ENCODE measurements at places on chromosomes 16 and 17. TPM values are rescaled to one million over a fixed set of nuclear protein-coding genes. Genes with fewer than 3 reads are reported as not detected.
A peak's percentile ranks its signal among the peaks of the same experiment; 100 is the strongest.

DNA sequence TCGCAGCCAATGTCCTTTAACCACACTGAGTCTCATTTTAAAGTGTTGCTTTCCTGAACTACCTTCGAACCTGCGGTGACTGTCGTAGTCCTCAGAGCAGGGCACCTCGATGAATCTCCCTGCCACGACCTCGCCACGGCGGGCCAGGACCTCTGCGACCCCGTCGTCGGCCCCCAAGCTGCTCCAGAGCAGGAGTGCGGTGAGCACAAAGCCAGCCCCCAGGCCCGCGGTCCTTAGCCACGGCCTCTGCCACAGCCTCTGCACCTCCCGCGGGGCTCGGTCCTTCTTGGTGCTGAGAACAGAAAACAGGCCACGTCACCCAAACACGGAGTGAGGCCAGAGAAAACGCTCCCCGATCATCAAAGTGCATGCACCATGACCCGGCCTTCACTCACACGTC, 2.8 kb upstream of the HEXD start:
- no peak overlapping the region for H3K27ac ChIP-seq
- no peak for DNase-seq
- no peaks in the 10 kb centered on the region for H3K27me3 ChIP-seq
- no peaks in the 10 kb centered on the region for H3K4me1 ChIP-seq
- peaks cover 11% of the 10 kb centered on the region for H3K36me3 ChIP-seq

DNA sequence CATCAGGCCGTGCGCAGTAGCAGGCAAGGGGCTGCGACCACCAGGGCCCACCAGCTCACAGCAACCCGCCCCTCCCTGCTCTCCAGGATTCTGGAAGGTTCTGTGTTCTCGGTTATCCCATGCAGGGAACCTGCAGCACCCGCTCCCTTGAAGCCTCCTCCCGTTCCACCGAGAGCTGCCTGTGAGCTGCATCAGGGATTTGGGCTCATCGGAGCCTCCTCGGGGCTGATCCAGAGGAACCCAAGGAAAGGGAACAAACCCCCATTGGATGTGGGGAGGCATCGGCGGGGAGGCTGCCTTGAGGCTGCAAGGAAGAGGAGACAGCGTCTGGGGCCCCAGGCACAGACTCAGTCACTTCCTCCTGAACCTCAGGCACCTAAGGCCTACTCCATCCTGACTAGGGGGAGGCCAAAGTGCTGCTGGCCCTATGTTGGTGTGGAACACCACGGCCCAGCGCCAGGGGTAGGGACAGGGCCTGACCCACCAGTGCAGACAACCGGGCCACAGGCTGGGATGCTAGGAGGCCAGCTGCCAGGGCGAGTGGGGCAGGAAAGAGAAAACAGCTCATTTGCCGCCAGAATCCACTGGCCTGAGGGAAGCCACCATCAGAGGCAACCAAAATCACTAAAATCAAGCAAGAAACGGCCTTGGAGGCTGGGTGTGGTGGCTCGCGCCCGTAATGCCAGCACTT, 14.4 kb upstream of the LGALS3BP start:
- no peaks in the 10 kb centered on the region for H3K4me1 ChIP-seq
- H3K27me3 ChIP-seq: no peaks in the 10 kb centered on the region
- DNase-seq: no peak
- H3K27ac ChIP-seq: no peak overlapping the region
- no peak overlapping the region for H3K4me3 ChIP-seq

DNA sequence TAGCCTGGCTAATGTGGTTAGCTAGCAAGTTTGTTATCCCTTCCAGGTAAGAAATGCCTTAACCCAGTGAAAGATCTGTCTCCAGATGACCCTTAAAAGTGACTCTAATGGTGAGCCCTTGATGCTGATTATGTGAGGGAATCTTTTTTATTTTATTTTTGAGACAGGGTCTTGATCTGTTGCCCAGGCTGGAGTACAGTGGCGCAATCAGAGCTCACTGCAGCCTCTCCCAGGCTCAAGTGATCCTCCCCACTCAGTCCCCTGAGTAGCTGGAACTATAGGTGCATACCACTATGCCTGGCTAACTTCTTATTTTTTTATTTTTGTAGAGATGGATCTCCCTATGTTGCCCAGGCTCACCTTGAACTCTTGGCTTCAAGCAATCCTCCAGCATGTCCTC, 10.8 kb upstream of the HP start:
- no peak overlapping the region for H3K27ac ChIP-seq
- no peak overlapping the region for H3K4me3 ChIP-seq
- no peaks in the 10 kb centered on the region for H3K4me1 ChIP-seq
- DNase-seq: no peak
- H3K27me3 ChIP-seq: no peaks in the 10 kb centered on the region

- H3K36me3 ChIP-seq: no peaks in the 10 kb centered on the region
- H3K27me3 ChIP-seq: peaks cover 65% of the 10 kb centered on the region
- no peak for DNase-seq
- H3K4me1 ChIP-seq: no peaks in the 10 kb centered on the region
- H3K4me3 ChIP-seq: peak overlapping the region; percentile 54
- no peak overlapping the region for H3K27ac ChIP-seq
These were observed 435 bp downstream of the RPRML start for GRCh38 chr17:46978489-46979146.

PRAC2 gene
- total RNA-seq: not detected

TEKT1 gene
- not detected for total RNA-seq

DNA sequence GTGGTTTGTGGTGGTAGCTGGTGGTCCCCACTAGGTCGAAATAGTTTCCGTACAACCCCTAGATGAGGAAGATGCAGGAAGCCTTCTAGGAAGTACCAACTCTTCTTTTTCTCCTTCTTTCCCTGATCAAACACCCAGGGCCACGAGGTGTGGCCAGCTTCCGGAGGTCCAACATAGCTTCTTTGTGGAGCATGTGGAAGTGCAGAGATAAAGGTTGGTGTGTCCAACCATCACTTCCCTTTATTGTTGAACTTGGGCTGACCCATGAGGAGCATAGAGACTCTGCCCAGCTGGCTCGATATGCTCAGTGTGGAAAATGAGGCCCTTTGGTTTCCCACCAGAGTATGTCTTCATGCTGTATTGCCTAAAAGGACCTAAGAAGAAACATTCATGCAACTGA, 6.3 kb upstream of the RGS9 start:
- no peak overlapping the region for H3K27ac ChIP-seq
- no peaks in the 10 kb centered on the region for H3K36me3 ChIP-seq
- DNase-seq: no peak
- H3K4me1 ChIP-seq: no peaks in the 10 kb centered on the region
- H3K4me3 ChIP-seq: no peak overlapping the region

HOXB9 gene
- total RNA-seq: 1.4 TPM

GRCh38 chr16:83817022-83817421, 9.2 kb downstream of the HSBP1 start:
- H3K4me1 ChIP-seq: no peaks in the 10 kb centered on the region
- H3K36me3 ChIP-seq: peaks cover 27% of the 10 kb centered on the region
- H3K4me3 ChIP-seq: no peak overlapping the region
- H3K27me3 ChIP-seq: no peaks in the 10 kb centered on the region

NECAB2 gene
- total RNA-seq: 3.6 TPM

DNA sequence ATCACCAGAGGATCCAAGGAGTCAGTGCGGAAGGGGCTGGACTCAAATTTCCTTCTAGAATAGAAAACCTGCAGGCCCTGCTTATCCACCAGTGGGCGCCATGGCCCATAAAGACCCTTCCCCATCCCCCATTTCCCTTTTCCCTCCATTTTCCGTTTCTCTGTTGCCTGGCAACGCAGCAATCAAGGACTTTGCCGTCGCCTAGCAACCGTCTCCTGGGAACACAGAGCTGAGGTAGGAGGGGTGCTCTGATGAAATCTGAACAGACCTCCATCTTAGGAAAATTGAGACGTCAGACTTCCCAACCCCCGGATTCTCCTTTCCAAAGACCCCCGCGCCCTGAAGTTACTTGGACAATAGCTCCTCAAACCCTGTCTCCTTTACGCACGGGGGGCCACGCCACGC, 5.7 kb downstream of the DLG4 start:
- DNase-seq: peak; percentile 62
- H3K36me3 ChIP-seq: peaks cover 18% of the 10 kb centered on the region
- H3K27me3 ChIP-seq: no peaks in the 10 kb centered on the region
- H3K4me1 ChIP-seq: peaks cover 23% of the 10 kb centered on the region
- peak overlapping the region; percentile 75 for H3K4me3 ChIP-seq

AGRP gene
- total RNA-seq: not detected

- peaks cover 42% of the 10 kb centered on the region for H3K27me3 ChIP-seq
- H3K4me3 ChIP-seq: no peak overlapping the region
- peak; percentile 39 for DNase-seq
- no peaks in the 10 kb centered on the region for H3K4me1 ChIP-seq
- H3K36me3 ChIP-seq: no peaks in the 10 kb centered on the region
These were observed 7.0 kb upstream of the C1QTNF8 start for GRCh38 chr16:1102921-1103635.

DNA sequence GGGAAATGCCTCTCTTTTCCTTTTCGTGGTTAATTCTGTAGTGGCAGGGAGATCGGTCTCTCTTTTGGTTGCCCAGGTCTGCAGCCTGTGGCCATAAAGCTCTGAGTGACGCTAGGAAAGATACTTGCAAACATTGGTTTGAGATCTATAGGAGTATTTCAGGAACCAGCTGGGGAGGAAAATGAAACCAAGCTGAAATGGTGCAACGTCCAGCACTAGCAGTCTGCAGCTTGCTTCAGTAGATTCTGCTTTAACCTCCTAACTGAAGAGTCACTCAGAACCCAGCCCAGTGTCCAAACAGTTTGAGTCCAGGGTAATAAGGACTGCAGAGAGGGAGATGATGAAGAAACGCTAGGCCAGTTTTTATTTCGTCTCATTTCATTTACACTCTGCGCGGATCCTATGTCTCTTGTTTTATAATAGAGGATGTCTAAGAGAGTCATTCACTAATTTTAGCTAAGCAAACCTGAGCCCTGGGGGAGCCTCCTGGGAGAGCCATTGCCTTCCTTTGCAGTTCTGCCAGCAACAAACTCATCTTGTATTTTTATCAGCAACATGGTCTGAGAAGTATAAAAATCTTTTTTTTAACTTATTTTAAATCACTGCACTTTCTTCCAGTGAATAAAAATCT, 12.0 kb downstream of the SP2 start:
- no peak for DNase-seq
- no peaks in the 10 kb centered on the region for H3K27me3 ChIP-seq
- no peak overlapping the region for H3K27ac ChIP-seq
- H3K4me3 ChIP-seq: no peak overlapping the region
